ENCODE measurements at places on chromosomes 12 and 14.

- no peak for DNase-seq
Observed at GRCh38 chr14:93719256-93719655, 69.0 kb downstream of the PRIMA1 start.

- no peak for DNase-seq
Observed at GRCh38 chr12:29552324-29552927, 54.9 kb upstream of the OVCH1 start.

DNA sequence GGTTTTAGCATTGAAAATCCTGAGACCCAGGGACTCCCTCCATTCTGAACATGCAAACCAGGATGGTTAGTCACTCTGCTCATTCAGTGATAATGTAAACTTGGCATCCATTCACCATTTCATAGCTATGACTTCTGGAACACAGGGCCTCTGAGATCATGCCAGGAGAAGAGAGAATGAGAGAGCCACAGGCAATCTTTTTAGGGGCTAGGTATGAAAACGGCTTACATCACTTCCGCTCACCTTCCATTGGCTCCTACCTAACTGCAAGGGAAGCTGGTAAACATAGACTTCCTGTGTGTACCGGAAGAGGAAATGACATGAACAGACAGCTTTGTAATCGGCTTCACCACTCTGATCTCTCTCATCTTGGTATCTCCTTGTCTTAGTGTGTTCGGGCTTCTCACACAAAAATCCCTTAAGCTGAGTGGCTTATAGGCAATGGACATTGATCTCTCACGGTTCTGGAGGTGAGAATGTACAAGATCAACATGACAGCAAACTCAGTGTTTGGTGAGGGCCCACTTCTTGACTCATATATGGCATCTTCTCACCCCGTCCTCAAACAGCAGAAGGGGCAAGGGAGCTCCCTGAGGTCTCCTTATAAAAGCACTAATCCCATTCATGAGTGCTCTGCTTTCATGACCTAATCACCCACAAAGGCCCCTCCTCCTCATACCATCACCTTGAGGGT, 465.9 kb upstream of the TBX3 start:
- no peak for DNase-seq

GRCh38 chr12:9992296-9992695, 6.6 kb downstream of the CLEC1B start:
- DNase-seq = no peak

DNA sequence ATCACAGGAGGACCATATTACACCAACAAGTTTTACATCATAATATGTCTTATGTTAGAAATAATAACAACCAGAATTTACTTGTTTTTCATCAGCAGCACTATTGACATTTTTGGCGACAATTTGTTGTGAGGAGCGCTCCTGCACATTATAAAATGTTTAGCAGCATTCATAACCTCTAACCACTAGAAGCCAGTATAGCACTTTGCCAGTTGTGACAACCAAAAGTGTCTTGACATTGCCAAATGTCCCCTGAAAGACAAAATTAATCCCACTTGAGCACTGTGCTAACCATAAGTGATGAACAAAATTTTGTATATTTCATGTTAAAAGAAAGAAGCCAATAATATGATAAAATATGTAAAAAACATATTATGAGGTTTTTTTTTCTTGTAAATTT, 356.9 kb upstream of the LMO3 start:
- DNase-seq = no peak

GRCh38 chr12:27635349-27635972, 60.8 kb upstream of the REP15 start:
- DNase-seq = no peak

- DNase-seq = no peak
Observed at GRCh38 chr12:132638541-132639408, 20.2 kb downstream of the P2RX2 start.

DNA sequence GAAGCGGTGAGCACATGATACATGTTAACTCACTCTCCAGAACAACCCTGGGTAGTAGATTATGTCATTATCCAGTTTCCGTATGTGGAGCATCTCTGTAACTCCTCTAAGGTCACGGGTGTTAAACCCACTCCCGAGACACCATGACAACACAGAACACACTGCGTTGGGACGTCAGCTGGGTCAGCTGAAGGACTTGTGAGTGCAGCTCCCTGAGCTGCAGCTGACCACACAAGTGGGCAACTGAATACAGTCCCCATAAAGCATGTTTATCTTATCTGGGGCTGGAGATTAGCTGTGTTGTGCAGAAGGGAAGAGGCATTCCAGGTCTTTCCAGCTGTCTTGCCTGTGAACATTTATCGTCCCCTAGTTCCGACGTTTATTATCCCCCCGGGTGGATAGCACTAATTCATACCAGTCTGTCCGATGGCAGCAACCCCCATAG, 211.5 kb downstream of the CHST11 start:
- DNase-seq = no peak

GRCh38 chr12:106709068-106709511, 65.4 kb upstream of the RIC8B start:
- DNase-seq = no peak

DNA sequence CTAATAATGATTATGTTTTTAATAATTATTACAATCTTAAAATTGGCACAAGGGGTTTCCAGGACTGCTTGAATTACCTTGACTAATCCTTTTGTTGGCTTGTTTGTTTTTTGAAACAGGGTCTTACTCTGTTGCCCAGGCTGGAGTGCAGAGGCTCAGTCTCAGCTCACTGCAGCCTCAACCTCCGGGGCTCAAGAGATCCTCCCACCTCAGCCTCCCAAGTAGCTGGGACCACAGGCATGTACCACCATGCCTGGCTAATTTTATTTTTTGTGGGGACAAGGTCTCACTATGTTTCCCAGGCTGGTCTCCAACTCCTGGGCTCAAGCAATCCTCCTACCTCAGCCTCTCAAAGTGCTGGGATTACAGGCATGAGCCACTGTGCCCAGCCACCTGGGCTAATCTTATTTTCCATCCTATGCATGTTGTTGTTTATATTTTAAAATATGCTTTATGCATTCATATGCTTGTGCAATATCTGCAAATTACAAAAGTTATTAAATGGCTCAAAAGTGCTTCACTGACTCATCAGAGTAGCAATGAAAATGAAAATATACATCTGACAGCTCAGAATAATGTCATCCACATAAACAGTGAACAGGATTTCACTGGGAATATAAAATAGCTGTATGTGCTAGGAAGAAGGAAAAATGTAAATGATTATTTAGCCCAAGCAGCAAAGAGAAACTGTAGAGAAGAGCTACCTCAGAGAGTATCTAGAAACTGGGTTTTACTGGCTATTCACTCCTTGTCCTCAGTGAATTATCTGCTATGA, 24.8 kb upstream of the PLEKHG6 start:
- no peak for DNase-seq
